ENCODE measurements at places on chromosomes 7 and 10. TPM values are rescaled to one million over a fixed set of nuclear protein-coding genes. Genes with fewer than 3 reads are reported as not detected.

The TUBAL3 gene
- total RNA-seq, result not detected

The HMX3 gene
- total RNA-seq, result not detected

The GPR37 gene
- not detected for total RNA-seq

The ANXA11 gene
- 122 TPM for total RNA-seq

The BAMBI gene
- total RNA-seq, result 1.2 TPM

The KIF5B gene
- total RNA-seq, result 80.1 TPM

The RAB19 gene
- total RNA-seq, result not detected

The SVOPL gene
- not detected for total RNA-seq

The CXCL12 gene
- 0.20 TPM for total RNA-seq

The CPA4 gene
- 1.6 TPM for total RNA-seq

The CC2D2B gene
- under 0.01 TPM for total RNA-seq

Data from subcutaneous preadipocyte (primary cell).